ENCODE measurements at places on chromosomes 16 and 17. TPM values are rescaled to one million over a fixed set of nuclear protein-coding genes. Genes with fewer than 3 reads are reported as not detected.
A peak's percentile ranks its signal among the peaks of the same experiment; 100 is the strongest.

DNA sequence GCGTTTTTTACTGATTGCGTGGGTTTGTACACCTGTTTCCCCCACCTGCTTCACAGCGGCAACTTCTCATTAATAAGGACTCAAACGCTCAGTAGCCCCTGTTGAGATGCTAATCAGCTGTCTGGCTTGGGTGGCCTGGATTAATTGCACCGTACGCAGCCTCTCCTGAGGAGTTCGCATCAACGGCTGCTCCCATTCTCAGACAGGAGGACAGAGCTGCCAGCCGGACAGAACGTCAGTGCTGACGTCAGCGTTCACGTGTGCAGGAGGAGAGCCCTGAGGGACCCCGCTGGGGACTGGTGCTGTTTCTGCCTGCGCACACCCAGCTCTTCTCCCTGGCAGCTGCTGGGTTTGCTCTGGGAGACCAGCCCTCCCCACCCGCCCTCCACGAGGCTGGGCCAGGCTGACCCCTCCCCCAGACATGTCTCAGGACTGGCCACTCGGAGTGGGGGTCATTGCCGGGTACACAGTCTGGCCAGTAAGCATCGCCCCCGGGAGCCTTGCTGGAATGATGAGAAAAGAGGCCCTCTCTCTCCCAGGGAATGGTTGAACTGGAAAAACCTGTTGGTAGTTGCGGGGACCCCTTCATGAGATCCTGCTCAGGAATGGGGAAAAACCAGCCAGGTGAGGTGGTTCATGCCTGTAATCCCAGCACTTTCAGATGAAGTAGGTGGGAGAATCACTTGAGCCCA, 5.7 kb upstream of the BANP start:
- no peaks in the 10 kb centered on the region for H3K27me3 ChIP-seq
- no peak overlapping the region for H3K27ac ChIP-seq
- H3K36me3 ChIP-seq = no peaks in the 10 kb centered on the region
- H3K4me3 ChIP-seq = no peak overlapping the region
- DNase-seq = no peak
- peaks cover 68% of the 10 kb centered on the region for H3K4me1 ChIP-seq

Gene PLA2G10
- polyA plus RNA-seq = not detected

DNA sequence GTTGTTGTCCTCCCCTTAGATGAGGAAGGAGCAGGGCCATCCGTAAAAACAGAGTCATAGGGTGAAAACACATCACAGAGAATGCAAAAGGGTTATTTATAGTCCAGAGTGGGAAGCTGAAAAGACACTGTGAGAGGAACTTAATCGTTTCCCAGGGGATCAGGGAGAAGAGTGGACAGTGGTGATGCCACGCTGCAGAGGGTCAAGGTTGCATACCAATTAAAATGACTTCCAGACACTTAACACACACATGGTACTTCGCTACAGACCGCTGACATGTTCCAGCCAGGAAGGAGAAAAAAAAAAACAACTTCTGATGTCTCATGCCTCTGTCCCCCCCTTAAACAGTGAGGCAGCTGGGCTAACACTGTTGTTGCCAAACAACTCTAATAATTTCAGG, 713.8 kb upstream of the RBFOX1 start:
- DNase-seq = no peak
- no peaks in the 10 kb centered on the region for H3K4me1 ChIP-seq
- H3K4me3 ChIP-seq = no peak overlapping the region
- no peak overlapping the region for H3K27ac ChIP-seq

- H3K4me1 ChIP-seq = peaks cover 97% of the 10 kb centered on the region
- H3K36me3 ChIP-seq = peaks cover 2% of the 10 kb centered on the region
- H3K4me3 ChIP-seq = peak overlapping the region; percentile 51
- DNase-seq = peak; percentile 95
Observed at GRCh38 chr16:73037845-73038570, 9.9 kb downstream of the ZFHX3 start.

Gene MMP28
- polyA plus RNA-seq = not detected

Gene CHST4
- polyA plus RNA-seq = not detected

DNA sequence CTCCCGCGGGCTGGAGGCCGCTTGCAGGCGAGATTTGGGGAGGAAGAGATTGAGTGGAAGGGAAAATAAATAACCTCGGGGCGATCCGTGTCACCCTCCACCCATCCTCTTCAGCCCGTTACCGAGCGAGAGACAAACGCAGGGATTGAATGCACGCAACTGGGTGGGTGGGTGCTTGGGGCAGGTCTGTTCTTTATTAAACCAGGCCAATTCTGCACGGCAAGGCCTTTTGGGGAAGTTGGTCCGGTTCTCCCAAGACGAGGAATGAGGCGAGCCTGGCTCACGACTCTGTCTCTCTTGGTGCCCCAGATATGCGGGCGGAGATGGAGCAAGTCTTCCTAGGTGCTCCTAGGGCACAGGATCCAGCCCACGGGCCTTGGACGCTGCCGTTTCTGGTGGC, 396 bp upstream of the HOXB7 start:
- no peaks in the 10 kb centered on the region for H3K36me3 ChIP-seq
- H3K27me3 ChIP-seq = peaks cover 95% of the 10 kb centered on the region
- H3K4me1 ChIP-seq = peaks cover 23% of the 10 kb centered on the region

GRCh38 chr17:41710472-41711090, 1.6 kb upstream of the GAST start:
- no peaks in the 10 kb centered on the region for H3K36me3 ChIP-seq
- no peak overlapping the region for H3K4me3 ChIP-seq
- H3K4me1 ChIP-seq = peaks cover 28% of the 10 kb centered on the region

DNA sequence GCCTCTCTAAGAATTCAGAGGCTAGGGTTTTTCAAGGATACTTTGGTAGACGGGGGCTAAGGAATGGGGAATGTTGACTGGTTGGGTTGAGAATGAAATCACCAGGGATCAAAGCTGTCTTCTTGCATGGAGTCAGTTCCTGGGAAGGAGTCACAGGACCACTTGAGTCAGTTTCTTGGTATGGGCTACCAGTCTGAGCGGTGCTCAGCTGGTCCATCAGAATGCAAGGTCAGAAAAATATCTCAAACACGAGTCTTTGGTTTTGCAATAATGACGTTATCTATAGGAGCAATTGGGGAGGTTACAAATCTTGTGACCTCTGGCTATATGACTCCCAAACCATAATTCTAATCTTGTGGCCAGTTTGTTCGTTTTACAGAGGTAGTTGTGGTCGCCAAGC, 18.4 kb downstream of the CHD9NB start:
- H3K27ac ChIP-seq = no peak overlapping the region
- peaks cover 12% of the 10 kb centered on the region for H3K4me1 ChIP-seq
- no peak for DNase-seq
- H3K36me3 ChIP-seq = no peaks in the 10 kb centered on the region

GRCh38 chr17:7261379-7262191, 693 bp downstream of the CLDN7 start:
- H3K36me3 ChIP-seq = 0 out of 3 replicates have a peak, but pooled peaks cover 3% of the 10 kb centered on the region
- no peak for DNase-seq
- H3K4me1 ChIP-seq = peaks cover 70% of the 10 kb centered on the region

Gene PRAC1
- not detected for polyA plus RNA-seq

- no peaks in the 10 kb centered on the region for H3K36me3 ChIP-seq
- no peak for DNase-seq
- H3K27ac ChIP-seq = no peak overlapping the region
Observed at GRCh38 chr16:58462997-58463941, 36.7 kb upstream of the NDRG4 start.

Gene ZNF205
- polyA plus RNA-seq = 5.8 TPM

Gene KRT31
- polyA plus RNA-seq = 0.05 TPM

Gene INPP5K
- 9.6 TPM for polyA plus RNA-seq

- 0 out of 2 replicates have a peak overlapping the region, but pooled peaks have one; percentile 1 for H3K4me3 ChIP-seq
- peaks cover 13% of the 10 kb centered on the region for H3K36me3 ChIP-seq
- H3K27ac ChIP-seq = peak overlapping the region; percentile 7
Observed at GRCh38 chr16:15996432-15997109, 47.2 kb downstream of the ABCC1 start.

Gene IRX3
- polyA plus RNA-seq = 9.2 TPM

- H3K27ac ChIP-seq = no peak overlapping the region
- peaks cover 20% of the 10 kb centered on the region for H3K4me1 ChIP-seq
- DNase-seq = no peak
- H3K36me3 ChIP-seq = no peaks in the 10 kb centered on the region
- no peaks in the 10 kb centered on the region for H3K27me3 ChIP-seq
- H3K4me3 ChIP-seq = no peak overlapping the region
Observed at GRCh38 chr17:948284-948852, 31.2 kb downstream of the NXN start.

GRCh38 chr17:80517641-80518040, 27.0 kb upstream of the RPTOR start:
- H3K4me3 ChIP-seq = no peak overlapping the region
- peaks cover 51% of the 10 kb centered on the region for H3K27me3 ChIP-seq
- no peak for DNase-seq
- no peak overlapping the region for H3K27ac ChIP-seq
- no peaks in the 10 kb centered on the region for H3K36me3 ChIP-seq
- H3K4me1 ChIP-seq = no peaks in the 10 kb centered on the region

Gene VPS9D1
- polyA plus RNA-seq = 13.2 TPM

Gene PEX12
- polyA plus RNA-seq = 10.5 TPM

DNA sequence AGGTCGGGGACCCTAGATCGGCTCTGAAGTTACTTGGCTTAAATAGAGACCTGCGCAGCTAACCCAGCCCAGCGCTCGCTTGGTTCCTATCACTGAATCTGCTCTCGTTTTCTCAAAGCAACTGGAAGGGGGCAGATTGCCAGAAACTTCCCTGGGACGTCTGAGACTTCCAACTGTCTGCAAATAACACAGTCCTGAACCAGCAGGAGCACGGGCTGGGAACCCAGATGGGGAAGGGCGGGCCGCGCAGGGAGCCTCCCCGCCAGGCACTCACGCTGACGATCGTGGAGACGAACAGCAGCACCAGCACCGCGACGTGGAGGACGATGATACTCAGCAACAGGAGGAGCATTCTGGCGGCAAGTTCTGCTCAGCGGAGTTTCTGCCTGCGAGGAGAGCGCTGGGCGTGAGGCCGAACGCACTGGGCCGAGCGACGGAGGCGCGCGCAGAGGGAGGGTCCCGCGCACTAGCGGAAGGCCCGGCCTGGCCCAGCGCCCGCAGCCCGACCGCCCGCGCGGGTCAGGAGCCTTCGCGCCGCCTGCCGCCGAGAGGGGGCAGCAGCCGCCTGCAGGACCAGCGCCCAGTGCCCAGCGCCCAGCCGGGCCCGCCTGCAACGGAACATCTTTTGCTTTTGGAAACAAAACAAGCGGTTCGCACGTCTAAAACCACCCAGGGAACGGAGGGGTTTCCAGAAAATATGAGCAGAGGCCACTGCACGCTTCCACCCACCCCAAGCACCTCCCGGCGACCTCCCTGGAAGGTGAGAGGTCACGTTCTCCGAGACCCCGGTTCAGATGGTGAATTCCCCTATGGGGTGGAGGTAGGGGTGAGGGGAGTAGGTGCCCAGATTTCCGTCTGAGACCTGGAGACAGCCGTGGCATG, 4.5 kb downstream of the PMP22 start:
- peak; percentile 35 for DNase-seq
- peaks cover 54% of the 10 kb centered on the region for H3K4me1 ChIP-seq
- H3K4me3 ChIP-seq = peak overlapping the region; percentile 81
- peaks cover 14% of the 10 kb centered on the region for H3K27me3 ChIP-seq
- H3K36me3 ChIP-seq = no peaks in the 10 kb centered on the region

DNA sequence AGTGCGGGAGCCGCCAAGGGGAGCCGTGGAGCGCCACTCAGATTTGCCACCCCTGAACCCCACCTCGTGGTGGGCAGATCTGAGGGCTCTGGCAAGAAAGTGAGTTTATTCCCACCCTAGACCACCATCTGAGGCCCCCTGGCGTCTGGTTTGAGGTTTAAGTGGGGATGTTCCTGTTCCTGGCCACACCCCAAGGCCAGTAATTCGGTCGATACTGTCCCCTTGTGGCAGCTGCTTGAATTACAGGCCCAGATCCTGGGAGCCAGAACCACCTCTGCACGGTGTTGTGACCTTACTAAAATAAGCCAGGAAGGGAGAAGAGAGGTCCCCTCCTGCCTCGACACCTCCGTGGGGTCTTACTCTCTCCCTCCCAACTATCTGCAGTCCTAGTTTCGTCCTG, 3.3 kb upstream of the LAT start:
- peak; percentile 38 for DNase-seq
- H3K27me3 ChIP-seq = no peaks in the 10 kb centered on the region
- H3K36me3 ChIP-seq = peaks cover 23% of the 10 kb centered on the region
- H3K4me1 ChIP-seq = peaks cover 4% of the 10 kb centered on the region

Gene SLC5A11
- polyA plus RNA-seq = 1.7 TPM

DNA sequence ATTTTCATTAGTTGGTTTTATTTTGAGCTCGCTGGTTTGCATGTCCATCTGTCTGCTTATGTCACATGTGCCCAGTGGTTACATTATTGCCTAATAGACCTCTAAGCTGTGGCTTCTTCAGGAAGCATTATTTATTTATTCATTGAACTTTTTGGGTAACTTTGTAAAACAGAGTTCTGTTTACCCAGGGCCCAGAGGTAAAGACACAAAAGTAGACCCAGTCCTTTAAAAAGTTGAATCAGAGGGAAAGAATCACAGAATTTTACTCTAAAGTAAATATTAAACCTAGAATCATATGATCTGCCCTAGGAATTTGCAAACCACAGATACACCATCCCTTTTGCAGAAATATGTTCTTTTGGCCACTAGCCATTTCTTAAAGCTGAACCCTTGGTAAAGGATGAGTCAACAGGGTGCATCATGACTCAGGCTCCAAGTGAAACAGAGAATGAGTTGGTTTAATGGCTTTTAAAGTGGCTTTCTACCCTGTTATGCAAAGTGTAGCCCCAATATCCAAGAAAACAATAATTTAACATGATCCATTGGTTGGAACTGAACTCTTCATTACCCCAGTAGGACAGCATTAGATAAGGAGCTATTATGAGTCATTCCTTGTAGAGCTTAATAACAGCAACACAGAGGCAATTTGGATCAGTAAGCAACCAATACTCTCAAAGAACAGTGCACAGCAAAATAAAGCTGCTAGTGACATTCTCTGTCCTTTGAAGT, 236.3 kb downstream of the KCNJ2 start:
- DNase-seq = no peak
- no peaks in the 10 kb centered on the region for H3K27me3 ChIP-seq
- H3K4me3 ChIP-seq = no peak overlapping the region
- no peaks in the 10 kb centered on the region for H3K36me3 ChIP-seq
- H3K27ac ChIP-seq = no peak overlapping the region
- no peaks in the 10 kb centered on the region for H3K4me1 ChIP-seq

GRCh38 chr16:54048586-54049495, 237.7 kb downstream of the IRX3 start:
- no peaks in the 10 kb centered on the region for H3K36me3 ChIP-seq
- H3K4me3 ChIP-seq = no peak overlapping the region
- no peaks in the 10 kb centered on the region for H3K27me3 ChIP-seq
- no peak for DNase-seq
- H3K4me1 ChIP-seq = no peaks in the 10 kb centered on the region

- no peak for DNase-seq
- no peaks in the 10 kb centered on the region for H3K36me3 ChIP-seq
- peaks cover 49% of the 10 kb centered on the region for H3K4me1 ChIP-seq
- peak overlapping the region; percentile 2 for H3K27ac ChIP-seq
- no peak overlapping the region for H3K4me3 ChIP-seq
- H3K27me3 ChIP-seq = no peaks in the 10 kb centered on the region
Observed at GRCh38 chr17:1626333-1626732, 2.3 kb downstream of the SLC43A2 start.
